ENCODE measurements at places on chromosomes 4 and X.

DNA sequence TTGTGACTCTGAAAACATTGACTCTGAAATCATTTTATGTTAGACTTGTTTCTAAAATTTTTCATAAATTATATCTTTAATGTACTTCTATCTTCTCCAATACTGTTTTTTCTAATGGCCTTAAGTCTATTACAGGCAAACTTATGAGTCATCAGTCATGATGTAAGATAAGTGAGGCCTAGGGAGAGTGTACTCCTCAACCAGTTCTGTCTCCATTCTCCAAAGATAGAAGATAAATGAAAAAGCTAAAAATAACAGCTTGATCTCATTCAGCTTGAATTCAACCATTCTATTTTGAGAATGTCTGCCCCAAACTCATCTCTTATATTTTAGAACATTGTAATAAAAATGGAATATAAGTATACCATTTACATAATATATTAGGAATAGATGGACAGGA, 34.5 kb downstream of the STBD1 start:
- no peak for DNase-seq

- DNase-seq: no peak
These were observed 106.0 kb downstream of the IQCM start for GRCh38 chr4:149709640-149710039.

GRCh38 chr4:155434366-155434765, 57.6 kb upstream of the MAP9 start:
- DNase-seq: no peak

- DNase-seq: no peak
These were observed 61.9 kb upstream of the MTM1 start for GRCh38 chrX:150506486-150506885.

DNA sequence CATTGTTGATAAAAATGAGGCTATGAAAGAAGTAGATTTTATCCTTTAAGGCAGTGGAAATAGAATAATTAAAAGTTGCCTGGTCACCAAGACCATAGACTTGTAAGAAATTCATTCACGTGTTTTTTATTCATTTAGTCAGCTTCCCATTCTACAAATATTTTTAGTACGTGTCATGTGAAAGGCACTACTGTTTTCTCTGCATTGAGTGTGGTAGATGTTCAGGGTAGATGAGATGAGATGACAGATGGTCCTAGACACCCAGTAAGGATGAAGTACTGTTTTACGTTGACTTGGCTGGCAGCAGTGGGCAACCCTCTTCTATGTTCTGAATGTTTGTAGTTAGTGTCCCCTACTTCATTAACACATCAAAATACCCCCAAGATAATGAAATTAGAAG, 228.1 kb downstream of the ARHGAP24 start:
- DNase-seq: no peak

- no peak for DNase-seq
These were observed 1222.4 kb upstream of the PRKX start for GRCh38 chrX:4935846-4936245.

DNA sequence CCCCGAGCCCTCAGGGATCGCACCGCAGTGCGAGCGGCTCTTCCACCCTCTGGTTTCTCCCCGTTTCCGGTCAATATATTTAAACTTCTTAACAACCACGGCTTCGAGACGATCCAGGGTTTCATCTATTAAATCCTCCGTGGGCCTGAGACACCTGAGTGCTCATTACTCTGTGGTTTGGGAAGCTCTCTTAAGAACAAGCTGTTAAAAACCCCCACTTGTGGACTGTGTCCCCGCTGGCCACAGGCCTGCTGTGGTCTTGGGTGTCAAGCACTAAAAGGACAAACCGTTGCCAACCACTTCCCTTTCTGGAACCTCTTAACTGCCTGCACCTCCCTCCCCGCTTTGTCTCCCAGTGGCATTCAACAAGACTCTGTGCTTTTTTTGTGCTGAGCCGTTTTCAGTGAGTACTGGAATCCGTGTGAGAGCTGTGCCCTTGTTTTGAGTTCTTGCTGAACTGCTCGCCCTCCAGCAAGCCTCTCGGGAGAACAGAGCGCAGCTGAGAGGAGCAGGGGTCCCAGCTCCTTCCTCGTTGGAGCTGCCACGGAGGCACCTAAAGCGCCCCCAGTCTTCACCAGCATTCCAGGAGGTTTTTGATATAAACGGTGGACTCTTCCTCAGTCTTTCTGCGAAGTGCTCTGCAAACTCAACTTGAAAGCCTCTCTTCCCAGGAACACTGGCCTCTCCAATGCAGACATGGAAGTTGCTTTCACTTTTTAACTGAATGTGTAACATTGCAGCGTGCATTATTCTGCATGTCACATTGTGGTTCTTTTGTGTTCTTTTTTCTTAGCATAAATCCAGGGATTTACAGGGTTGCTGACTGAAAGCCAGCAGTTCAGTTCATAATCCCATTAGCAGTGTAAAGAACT, 691 bp upstream of the IGFBP7 start:
- DNase-seq: no peak

DNA sequence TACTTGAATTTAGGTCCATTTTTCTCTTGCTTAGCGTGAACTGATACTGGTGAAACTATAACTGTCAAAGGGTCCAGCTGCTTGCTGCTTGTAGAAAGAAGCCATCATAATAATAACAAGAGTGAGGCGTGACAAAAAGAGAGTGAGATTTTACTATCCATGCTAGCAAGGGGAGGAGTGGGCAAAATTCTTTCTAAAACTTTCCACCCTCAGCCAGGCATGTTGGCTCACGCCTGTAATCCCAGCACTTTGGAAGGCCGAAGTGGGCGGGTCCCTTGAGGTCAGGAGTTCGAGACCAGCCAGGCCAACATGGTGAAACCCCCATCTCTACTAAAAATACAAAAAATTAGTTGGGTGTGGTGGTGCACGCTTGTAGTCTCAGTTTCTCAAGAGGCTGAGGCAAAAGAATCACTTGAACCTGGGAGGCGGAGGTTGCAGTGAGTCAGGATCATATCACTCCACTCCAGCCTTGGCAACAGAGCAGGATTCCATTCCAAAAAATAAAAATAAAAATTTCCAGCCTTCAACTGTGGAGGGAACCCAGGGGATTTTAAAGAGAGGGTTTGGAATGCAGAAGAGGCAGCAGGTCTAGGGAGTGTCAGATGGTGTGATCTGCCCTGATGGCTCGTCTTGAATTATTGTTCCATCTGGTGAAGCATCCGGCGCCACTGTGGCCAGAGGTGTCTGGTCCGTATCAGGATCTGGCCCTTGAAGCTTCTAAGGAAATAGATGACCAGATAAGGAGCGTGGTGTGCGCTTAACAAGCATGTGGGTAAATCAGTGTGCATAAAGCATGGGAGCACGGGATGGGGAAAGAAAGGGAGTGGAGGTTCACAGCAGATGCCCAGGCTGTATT, 51.8 kb downstream of the LRP2BP start:
- DNase-seq: no peak

DNA sequence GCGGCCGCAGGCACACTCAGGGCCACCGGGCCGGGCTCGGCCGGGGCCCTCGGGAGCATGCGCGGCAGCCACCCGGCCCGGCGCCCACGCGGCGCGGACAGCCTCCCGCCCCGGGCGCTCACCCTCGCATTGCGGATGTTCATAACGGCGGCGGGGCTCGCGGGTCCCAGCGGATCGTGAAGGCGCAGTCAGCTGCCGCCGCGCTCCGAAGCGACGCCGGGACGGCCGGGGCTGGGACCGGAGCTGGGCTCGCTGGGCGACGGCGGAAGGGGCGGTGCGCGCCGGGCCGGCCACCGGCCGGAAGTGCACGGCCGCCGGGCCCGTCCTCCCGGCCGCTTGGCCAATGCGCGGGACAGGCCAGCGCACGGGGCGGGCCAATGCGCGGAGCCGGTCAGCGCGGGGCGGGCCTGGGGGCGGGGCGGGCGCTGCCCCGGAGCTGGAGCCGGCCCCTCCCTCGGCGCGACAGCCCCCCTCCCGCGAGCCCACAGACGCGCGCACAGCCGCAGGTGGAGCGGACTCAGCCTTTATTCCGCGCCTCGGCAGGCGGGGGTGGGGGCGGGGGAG, at the start of gene NAA10:
NAA10 (minus strand) TSS at position 276 of the 564 bp plus-strand sequence; CDS start at position 143, 133 bp downstream.
- no peak for DNase-seq

DNA sequence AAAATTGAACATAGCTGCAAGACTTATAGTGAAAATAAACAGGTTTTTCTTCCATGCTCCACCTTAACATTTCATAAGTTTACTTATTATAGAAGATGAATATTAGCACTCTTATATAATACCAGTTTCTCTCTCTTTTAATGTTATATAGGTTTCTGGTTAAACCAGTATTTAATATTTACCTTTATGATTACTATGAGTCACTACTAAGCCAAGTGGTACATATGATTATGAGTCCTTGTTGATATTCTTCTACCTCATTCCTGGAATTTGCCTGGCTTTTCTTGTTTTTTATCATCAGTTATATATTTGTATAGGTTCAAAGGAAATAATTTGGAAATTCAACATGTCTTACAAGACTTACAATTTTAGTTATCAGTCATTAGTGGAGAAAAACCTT, 89.9 kb upstream of the MAOA start:
- no peak for DNase-seq

DNA sequence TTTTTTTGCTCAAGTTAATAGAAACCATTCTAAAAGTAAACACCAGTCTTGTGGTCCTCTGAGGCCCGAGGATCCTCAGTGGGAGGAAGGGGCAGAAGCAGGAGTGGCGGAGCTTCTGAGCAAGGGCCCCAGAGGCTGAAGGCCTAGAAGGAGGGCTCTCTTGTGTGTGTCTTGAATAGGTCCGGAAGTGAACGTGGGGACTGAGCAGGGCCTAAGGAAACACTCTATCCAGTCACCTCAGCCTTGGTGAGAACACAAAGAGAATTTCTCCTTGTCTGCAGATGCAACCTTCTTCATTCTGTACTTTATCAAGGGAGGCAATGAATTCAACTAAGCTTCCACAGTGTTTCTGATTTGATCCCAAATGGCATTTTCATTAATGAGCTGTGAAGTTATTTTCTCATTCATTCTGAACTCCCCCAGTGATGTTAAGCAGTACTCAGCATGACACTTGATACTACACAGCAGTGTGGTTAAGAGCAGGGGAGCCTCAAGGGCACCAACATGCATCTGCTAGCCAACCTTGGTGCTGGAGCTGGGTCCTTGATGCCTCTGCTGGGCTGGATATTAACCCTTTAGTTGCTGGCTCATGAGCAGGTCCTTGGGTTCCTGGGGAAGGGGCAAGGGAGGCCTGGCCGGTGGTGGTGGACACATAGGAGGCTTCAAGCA, 64.7 kb downstream of the RBM47 start:
- peak; percentile 58 for DNase-seq

DNA sequence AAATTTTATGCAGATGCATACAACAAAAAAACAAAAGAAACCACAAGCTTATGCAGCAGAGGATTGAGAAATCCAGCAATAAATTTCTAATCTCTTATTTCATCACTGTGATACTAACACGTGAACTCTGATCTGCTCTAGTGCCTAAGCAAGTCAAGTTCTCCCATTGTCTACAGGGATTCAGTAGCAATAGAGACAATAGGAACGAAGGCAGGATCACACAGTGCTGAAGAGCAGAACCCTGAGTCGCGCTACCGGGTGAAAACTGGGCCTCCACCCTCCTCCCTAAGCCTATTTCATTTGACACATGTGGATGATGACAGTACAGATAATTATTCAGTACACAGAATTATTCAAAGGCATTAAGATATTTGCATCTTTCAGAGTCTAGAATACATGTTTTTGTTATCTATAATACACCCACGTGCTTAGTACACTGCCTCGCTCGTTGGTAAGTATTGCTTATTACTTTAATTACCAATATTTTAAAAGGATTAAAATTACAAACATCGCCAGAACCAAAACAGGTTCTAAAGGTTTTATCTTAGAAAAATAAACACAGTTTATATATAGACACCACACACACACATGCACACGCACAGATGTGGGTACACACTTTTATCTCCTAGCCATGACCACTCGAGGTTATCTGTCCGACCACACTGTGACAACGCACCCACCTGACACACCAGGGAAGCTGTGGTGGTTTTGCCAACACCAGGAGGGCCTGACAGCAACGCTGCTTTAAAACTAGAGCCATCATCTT, 60.1 kb downstream of the RFC1 start:
- DNase-seq: peak; percentile 50

DNA sequence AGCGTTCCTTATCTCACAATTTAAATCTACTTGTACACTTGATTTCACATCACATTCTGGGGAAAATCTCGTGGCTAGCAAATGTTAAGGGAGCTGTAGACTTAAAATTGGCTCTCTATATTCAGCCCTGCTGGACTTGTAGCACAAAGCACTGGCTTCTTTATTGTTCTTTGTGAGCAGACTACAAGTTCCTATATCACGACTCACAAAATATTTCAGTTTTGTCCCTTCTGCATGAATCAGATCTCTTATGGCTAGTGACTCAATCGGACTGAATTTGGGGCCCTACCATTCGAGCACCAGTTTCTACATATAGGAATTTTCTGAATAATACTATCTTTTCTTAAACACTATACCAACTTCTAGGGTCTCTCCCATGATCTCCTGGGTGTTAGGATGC, 390.1 kb downstream of the ADAM29 start:
- no peak for DNase-seq

DNA sequence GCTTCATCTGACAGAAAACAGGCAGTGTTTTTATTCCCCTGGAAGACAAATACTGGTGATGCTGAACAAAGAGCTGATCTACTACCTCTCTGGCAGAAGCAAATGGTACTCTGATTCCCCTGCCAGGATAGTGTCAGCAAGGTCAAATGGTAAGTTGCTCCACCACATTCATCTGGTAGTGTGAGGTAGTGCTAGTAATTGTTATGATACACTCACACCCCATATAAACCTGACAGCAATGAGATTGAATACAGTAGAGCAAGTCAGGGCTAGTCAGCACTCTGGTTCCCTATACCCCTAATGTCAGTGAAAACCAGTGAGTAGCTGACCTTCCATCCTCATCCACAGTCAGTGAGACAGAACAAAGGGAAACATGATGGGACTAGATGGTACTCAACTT, 3.4 kb upstream of the SPIN4 start:
- DNase-seq: no peak

- DNase-seq: no peak
These were observed 534.6 kb upstream of the FAM241A start for GRCh38 chr4:111610681-111611080.

DNA sequence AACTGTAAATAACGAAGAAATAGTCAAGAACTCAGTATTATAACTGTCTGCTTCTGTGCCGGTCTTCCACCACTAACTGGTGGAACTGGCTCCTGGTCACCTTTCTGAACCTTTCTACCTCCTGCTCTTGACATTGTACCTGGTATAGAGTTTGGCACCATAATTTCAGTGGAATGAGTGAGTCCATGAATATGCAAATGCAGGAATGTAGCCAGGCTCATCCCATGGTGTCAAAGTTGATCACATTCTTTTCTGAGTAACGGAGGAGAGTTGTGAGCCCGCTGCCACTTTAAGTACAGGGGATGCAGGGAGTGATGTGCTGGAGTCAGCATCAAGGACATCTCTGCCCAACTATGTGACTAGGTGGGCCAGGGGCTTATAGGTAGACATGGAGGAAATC, 207.9 kb upstream of the HS3ST1 start:
- no peak for DNase-seq

- DNase-seq: no peak
These were observed 8.8 kb upstream of the GRPEL1 start for GRCh38 chr4:7076696-7077082.

Data from SK-N-MC (cell line).